Activated CD4-positive, alpha-beta T cell treated with anti-CD3 and anti-CD28 coated beads for 1 hour (primary cell): ENCODE measurements at places on chromosomes 12 and 14.

GRCh38 chr14:100429537-100429936 is 106.4 kb downstream of the SLC25A47 start:
- DNase-seq, result no peak

DNA sequence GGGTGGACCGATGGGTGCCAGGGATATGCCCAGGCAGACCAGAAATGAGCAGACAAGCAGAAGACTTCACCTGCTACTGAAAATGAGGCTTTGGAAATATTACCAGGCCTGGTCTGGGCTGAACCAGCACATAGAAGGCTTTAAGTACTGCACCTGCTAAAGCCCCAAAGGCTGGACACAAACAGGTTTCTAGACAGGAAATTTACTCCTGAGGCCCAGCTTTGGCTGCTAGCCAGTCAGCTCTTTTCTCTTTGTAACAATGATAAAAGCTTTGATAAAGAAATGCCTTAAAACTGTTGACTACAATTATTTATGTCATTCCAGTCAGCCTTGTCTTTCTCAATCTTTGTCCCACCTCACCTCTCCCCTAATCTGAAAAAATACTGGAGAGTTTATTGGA is 228.9 kb upstream of the EGLN3 start:
- no peak for DNase-seq

DNA sequence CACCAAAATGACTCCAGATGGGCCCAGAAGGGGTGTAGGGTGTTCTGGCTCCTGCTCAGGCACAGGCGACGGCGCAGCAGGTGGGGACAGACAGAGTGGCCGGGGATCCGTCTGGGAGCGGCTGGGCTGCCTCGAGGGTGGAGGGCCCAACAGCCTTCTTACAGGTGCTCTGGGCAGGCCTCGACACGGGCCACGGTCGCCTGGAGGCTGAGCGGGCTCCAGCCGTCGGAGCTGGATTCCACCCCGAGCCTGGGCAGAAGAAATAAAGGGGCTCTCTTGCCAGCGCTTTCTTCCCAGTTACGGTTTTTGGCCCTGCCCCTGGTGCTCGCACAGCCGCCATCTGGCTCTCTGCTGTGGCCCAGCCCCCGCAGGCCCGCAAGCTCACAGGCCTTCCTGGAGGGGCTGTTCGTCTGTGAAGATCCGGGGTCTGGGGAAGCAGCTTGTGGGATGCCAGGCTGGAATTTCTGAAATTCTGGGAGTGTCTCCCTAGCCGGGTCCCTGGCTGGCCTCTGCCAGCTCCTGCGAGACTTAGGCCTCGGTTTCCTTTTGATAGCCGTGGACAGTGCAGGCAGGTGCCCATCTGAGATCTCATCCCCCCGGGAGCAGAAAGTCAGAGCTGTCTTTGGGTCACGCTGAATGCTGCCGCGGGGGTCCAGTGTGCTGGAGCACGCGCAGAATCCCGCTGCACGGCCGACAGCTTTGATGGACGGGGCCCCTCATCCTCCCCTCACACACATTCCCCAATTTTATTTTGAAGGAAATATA is 122.7 kb downstream of the PAPOLA start:
- DNase-seq, result no peak

GRCh38 chr12:12985817-12986408 is 14.2 kb downstream of the HEBP1 start:
- no peak for DNase-seq

DNA sequence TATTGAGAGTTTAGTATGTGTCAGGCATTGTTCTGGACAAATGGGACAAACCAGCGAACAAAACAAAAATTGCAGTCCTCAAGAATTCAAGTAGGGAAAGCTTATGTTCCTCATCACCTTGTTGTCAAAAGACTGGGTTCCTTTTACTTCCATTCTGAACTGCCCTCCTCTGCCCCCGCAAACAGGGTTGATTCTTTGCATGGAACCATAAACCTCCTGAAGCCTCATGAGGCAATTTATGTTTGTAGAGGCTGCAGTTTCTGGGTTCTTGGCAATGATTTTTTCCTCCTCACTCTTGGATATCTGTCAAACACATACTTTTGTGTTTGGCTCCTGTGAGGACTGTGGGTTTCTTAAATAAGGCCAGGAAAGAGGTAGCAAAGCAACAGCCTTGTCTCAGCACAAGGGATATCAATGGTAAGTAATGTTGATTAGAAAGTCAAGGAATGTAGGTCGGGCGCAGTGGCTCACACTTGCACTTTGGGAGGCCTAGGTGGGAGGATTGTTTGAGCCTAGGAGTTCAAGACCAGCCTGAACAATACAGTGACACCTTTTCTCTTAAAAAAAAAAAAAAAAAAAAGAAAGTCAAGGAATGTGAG is 13.9 kb downstream of the COPZ1 start:
- DNase-seq, result no peak

DNA sequence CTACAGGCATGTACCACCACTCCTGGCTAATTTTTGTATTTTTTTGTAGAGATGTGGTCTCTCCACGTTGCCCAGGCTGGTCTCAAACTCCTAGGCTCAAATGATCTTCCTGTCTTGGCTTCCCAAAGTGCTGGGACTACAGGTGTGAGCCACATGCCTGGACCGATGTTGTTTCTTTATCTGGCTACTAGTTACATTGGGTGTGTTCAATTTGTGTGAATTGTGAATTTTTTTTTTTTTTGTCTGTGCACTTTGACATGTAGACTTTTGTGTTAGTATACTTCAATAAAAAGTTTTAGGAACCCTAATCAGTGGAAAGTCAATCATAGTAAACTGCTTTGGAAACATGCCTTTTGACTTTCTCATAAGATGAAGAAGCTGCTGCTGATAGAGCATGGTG is 24.0 kb upstream of the SLC17A8 start:
- DNase-seq, result no peak

GRCh38 chr14:95875831-95876760 is 536 bp upstream of the TUNAR start:
- no peak for DNase-seq

- DNase-seq, result no peak
Observed at GRCh38 chr12:94187361-94187760, 39.0 kb downstream of the PLXNC1 start.

DNA sequence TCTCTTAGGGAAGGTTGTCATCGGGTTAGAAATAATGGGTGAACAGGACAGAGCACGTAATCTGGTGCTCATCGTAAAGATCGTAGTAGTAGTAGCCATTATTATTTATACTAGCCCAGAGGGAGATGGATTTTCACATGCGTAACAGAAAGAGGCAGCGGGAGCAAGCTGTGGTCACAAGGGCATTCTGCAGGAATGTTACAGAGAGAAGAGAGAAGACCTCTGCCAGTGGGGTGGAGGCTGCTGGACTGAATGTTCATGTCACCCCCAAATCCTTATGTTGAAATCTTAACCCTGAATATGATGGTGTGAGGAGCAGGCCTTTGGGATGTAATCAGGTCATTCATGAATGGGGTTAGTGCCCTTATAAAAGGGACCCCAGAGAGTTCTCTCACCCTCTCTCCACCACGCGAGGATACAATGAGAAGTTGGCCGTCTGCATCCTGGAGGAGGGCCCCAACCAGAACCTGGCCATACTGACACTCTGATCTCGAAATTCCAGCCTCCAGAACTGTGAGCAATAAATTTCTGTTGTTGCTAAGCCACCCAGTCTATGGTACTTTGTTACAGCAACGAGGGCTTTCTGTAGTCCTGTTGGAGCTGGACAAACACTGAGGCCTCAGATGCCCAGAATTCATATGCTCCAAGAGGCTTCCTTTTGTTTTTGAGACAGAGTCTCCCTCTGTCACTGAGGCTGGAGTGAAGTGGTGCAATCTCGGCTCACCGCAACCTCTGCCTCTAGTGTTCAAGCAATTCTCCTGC is 131.2 kb upstream of the MED13L start:
- no peak for DNase-seq

DNA sequence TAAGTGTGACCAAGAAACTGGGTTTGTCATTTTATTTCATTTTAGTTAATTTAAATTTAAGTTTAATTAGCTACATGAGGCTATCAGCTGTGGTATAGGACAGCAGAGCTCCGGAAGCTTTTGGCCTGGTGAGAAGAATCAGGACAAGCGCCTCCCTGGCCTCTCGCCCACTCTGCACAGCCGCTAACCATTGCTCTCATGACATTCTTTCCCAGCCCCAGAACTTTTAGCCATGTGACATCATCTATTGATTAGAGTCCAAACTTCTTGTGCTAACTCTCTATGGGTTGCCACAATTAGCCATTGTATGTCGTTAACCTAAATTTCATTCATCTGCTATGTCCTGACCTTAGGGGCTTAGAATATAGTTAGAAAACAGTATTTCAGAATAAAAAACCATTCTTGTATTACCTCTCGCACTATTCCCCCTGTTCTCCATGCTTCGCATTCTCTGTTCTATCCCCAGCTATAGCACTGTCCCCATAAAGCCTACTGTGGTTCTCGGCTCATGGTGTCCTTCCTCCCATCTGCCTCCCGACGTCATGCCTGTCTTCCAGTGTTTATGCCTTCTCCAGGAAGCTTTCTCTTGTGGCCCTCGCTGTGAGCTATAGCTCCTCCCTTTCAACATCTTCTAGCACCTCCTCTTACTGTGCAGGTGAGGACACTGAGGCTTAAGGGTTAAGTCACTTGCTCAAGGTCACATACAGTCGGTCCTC is 23.5 kb downstream of the SSH1 start:
- no peak for DNase-seq

- no peak for DNase-seq
Observed at GRCh38 chr12:76719171-76720041, 44.5 kb upstream of the ZDHHC17 start.

- no peak for DNase-seq
Observed at GRCh38 chr12:108779998-108780688, 48.8 kb upstream of the CORO1C start.

DNA sequence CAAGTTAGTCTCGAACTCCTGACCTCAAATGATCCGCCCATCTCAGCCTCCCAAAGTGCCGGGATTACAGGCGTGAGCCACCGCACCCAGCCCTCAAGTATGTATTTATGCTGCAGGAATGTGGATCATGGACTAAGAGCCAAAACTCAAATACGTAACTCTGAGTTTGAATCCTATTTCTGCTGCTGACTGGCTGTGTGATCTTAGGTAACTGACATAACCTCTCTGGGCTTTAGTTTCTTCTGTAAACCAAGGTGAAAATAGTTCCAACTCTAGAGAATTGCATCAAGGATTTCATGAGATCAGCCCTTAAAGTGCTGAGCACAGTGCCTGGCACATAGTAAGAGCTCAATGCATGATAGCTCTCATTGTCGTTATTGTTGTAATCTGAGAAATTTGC is 37.4 kb downstream of the HSPB8 start:
- no peak for DNase-seq

DNA sequence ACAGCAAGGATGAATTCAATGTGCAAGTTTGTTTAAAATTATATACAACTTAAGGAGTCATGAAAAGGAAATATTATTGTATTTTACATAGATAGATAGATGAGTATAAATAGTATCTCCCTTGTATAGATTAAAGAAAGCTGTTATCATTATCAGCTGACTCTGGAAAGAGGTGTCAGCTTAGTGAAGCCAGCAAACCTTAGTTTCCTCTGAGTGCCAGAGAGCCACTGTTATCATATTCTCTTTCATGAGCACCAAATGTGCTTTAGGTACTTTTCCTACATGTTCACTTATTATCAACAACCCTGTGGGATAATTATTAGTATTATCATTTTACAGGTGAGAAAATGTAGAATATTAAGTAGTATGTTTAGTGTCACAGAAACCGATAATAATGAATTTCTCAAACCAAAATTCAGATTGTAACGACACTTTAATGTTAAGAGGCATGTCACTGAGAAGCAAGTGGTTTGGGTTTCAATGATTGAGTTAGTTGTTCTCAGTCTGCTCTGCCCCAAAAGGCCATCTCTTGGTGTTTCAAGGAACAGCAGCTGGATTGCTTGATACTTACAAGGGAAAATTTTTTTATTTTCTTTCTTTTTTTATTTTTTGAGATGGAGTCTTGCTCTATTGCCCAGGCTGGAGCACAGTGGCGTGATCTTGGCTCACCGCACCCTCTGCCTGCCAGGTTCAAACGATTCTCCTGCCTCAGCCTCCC is 53.7 kb downstream of the PLEKHA5 start:
- no peak for DNase-seq

DNA sequence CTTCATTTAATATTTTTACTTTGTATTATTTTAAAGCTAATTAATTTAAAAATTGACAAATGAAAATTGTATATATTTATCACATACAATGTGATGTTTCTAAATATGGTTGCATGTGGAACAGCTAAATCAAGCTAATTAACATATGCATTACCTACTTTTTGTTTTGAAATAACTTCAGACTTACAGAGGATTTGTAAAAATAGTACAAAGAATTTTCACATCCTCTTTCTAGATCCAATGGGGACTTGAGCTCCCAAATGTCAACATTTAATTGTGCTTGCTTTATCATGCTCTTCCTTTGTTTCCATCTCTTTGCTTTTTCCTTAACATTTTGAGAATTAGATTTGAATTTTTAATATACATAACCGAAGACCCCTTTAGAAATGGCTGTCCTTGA is 6.6 kb downstream of the DCD start:
- DNase-seq, result no peak

DNA sequence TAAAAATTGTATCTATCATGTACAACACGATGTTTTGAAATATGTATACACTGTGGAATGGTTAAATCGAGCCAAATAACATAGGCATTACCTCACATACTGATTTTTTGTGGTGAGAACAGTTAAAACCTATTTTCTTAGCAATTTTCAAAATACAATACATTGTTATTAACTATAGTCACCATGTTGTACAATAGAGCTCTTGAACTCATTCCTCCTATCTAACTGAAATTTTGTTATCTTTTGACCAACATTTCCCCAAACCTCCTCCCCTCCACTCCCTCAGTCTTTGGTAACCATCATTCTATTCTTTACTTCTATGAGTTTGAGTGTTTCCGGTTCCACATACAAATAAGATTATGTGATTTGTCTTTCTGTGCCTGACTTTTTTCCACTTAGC is 6.8 kb upstream of the SLC38A2 start:
- no peak for DNase-seq

- no peak for DNase-seq
Observed at GRCh38 chr12:7141351-7142005, 11.3 kb downstream of the CLSTN3 start.

- DNase-seq, result no peak
Observed at GRCh38 chr12:21774358-21775132, at the start of gene KCNJ8. KCNJ8 (minus strand) TSS chr12:21774706; CDS start chr12:21773616, 1,090 bp downstream.

DNA sequence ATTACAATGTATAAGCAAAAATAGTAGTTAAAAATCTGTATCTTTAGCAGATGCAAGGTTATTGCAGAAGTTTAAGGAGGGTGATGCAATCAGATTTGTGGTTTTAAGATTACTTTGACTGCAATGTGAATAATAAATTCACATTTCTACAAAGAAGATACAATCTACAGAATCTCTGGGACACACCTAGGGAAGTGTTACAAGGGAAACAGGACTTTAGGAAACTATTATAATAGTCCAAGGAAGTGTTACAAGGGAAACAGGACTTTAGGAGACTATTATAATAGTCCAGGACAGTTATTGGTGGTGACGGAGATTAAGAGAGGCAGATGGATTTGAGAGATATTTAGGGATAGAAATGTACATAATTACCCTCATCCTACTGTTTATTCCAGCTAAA is 154.4 kb upstream of the GARIN6 start:
- no peak for DNase-seq

- no peak for DNase-seq
Observed at GRCh38 chr12:107091989-107092641, 1.2 kb downstream of the CRY1 start.
